ENCODE measurements at places on chromosomes 5 and 9. TPM values are rescaled to one million over a fixed set of nuclear protein-coding genes. Genes with fewer than 3 reads are reported as not detected.

The OBP2B gene
- not detected for total RNA-seq

The RRAGA gene
- 43.1 TPM for total RNA-seq

The NEUROG1 gene
- not detected for total RNA-seq

The PCDHGB6 gene
- total RNA-seq, result 0.25 TPM

Data from T-helper 2 cell treated with Interferon-gamma antibody and Interleukin-4, amounts not matched to agents 100 ng/mL and 5 ng/mL, for 36 hours (primary cell).